ENCODE measurements at places on chromosomes 1 and 21.

GRCh38 chr1:159990005-159990404 is 36.0 kb upstream of the SLAMF9 start:
- no peak for DNase-seq

DNA sequence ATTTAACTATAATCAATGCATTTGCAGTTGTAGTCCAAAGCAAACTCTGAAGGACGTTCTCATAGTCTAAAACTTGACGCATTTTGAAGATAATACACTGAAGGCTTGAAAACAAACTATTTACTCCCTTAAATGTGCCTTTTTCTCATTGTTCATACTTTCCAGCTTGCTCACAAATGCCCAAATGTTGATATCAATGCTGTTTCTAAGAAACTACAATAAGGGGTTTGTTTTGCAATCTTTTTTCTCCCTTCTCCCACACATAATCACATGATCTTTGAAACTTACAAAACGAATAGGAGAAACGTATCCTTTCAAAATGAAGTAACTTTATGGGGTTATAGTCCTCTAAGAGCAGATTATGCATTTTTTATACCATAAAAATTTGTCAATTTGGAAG is 508.7 kb downstream of the DPYD start:
- DNase-seq = no peak

- DNase-seq = no peak
Measured at GRCh38 chr1:82299056-82299455, 498.3 kb downstream of the ADGRL2 start.

GRCh38 chr1:26771643-26772321 is 16.0 kb upstream of the PIGV start:
- DNase-seq = no peak

- DNase-seq = no peak
Measured at GRCh38 chr1:167270349-167271092, 49.8 kb downstream of the POU2F1 start.

GRCh38 chr1:186044079-186044685 is 310.0 kb downstream of the HMCN1 start:
- DNase-seq = no peak

- no peak for DNase-seq
Measured at GRCh38 chr1:88691540-88691939, 7.5 kb downstream of the PKN2 start.

DNA sequence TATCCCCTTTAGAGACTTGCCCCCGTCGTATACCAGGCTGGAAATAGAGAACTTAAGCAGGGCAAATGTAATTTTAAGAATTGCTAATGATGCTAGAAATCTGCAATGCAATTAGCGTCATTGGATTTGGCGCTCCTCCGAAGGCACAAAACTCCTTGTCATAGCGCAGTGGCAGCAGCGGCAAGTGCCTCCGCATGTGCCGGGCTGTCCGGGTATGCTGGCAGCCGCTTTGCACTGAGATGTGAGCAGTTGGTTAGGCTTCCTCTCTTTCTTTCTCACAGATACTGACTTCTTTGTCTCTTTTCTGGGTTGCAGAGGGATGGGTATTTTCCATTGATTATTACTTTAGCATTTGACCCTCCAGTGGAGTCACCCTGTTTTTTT is 193.4 kb upstream of the LMO4 start:
- DNase-seq = no peak

GRCh38 chr1:169886422-169886821 is 7.3 kb downstream of the SCYL3 start:
- no peak for DNase-seq

- DNase-seq = no peak
Measured at GRCh38 chr1:151802372-151802771, 2.8 kb downstream of the LINGO4 start.

DNA sequence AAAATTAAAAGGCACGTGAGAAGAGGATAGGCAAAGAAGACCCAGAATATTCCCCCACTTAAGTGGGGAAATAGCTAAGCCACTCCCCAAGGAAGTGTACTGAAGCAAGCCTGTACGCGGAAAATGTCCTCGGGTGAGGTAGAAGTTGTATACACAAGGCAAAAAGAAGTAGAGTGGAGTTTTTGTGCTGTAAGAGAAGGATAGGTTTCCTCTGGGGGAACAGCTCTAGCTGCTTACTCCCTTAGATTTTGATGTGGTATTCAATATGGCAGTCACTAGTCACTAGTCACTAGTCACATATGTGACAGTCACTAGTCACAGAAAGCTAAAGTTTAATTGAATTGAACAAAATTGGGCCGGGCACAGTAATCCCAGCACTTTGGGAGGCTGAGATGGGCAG is 7.6 kb downstream of the TXNIP start:
- DNase-seq = no peak

DNA sequence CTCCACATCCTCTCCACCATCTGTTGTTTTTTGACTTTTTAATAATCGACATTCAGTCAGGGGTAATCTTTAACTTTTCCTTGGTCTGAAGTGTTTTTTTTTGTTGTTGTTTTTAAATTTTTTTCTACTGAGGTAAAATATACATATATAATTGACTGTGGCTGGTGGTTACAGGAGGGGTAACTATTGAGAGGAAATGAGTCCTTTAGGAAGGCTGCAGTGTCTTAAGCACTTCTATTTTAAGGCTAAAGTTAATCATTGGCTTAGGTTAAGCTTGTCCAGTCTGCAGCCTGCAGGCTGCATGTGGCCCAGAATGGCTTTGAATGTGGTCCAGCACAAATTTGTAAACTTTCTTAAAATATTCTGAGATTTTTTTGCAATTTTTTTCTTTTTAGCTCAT is 172.5 kb downstream of the CTH start:
- DNase-seq = no peak

DNA sequence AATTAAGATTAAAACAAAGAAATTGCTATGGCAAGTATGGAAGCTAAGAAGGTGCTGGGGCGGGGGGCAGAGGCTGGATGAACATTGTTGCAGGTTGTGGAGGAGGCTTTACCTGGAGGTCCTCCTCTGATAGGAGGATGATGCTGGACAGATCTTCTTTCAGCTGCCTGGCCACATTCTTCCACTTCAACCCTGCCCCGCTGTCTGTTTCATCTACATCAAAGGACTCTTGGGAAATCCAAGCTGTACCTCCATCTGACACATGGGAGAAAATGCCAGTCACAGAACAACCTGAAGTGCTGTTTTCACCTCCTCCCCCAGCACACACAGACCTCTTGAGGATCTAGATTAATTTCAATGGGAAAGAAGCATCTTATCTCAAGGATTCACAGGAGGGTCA is 5.3 kb downstream of the DFFA start:
- no peak for DNase-seq

GRCh38 chr1:25800703-25801377 is 847 bp downstream of the SELENON start:
- no peak for DNase-seq

DNA sequence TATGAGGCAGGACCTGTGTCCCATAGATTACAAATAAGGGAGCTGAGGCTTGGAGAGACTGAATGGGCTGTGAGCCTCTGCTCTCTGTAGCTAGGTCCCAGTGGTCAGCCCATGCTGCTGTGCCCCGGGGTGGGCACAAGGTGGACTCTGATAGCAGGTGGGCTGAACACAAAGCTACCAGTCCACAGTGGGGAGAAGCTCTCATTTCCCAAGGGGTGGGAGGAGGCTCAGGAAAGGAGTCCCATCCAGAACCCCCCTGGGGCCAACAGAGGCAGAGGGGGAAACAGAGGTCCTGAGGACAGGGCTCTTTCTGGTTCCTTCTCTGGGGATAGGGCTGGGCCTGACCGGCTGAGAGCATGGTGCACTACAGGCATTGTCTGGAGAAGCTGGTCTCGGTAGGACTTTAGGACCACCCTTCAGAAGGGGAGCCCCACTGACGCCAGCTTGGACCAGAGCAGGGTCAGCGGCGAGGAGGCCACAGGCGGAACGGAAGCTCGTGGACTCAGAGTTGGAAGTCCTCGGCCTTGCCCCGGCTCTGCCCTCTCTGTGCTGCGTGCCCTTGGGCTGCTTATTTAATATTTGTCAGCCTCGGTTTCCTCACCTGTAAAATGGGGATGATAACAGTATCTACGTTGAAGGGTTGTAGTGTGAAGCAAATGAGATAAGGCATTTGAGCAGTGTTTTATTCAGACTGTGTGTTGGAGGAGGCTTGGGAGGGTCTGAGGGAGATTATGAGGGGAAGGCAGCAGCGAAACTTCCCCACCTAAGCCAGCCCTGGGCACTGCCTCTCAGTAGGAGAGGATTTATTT is 26.6 kb downstream of the SDE2 start:
- no peak for DNase-seq

- DNase-seq = no peak
Measured at GRCh38 chr1:4179914-4180735, 280.1 kb upstream of the C1orf174 start.

GRCh38 chr1:95049935-95050334 is 22.8 kb downstream of the ALG14 start:
- no peak for DNase-seq

DNA sequence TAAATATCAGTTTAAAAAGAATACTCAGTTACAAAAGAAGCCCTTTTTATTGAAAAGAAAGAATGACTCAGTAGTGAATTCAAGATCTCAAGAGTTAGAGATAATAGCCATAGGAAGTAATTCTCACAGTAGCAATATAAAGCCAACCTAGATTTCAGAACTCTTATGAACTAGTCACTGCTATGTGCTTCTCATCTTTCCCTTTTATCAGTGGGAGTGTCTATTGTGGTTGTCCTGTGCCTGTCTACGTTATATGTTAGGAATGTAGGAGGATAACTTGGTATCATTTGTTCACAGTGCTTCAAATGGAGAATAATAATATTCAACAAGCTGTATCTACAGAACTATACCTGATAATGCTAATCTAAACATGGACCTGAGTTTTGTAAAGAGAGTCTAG is 73.1 kb upstream of the RGS21 start:
- no peak for DNase-seq

- DNase-seq = no peak
Measured at GRCh38 chr1:240619906-240620621, 8.1 kb upstream of the GREM2 start.

DNA sequence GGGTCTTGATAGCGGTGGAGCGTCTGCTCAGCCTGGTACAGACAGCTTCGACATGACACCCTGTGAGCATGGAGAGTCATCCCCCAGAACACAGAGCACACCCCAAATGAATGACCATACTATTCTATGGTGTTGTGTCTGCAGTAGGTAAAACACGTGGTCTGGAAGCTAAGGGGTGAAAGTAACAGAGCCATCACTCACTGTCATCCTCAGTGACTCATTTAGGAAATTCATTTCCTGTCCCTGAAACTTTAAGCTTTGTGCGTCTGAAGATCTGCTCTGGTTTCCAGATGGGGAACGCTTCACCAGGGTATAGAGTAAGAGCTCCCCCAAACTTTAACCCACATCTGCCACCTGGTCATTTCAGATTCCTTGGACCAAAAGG is 94.8 kb upstream of the DISP3 start:
- DNase-seq = peak; percentile 13

DNA sequence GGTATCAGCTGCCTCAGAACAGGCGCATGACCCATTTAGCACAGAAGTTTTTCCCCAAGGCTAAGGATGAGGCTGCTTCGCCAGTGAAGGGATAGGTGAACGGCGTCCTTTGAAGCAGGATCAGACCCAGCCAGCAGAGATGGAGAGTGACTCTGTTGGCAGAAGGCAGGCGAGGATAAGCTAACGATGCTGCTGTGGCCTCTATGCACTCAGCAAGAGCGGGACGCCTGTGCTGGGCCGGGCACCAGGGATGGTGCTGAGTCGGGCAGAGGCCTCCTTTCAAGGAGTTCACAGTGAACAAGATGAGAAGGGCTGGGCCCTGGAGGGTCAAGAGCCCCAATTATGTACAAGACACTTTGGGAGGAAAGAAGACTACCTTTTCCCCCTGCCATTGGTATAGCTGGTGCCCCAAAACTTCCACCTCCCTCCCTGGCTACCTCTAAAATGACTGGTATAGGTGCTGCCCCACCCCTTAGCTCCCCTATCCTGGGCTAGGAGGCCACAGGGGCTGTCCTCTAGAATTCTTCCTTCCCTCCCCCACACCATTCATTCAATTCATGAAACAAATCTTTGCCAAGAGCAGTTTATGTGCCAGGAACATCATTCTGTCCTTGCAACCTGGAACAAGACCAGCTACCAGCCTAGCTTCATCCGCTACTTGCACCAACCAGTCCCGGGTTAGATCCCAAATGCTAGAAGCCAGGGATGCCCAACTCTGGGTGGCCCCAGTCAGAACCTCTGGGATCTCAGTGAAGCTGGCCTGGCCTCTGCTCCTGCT is 7.5 kb downstream of the XKR8 start:
- DNase-seq = no peak

DNA sequence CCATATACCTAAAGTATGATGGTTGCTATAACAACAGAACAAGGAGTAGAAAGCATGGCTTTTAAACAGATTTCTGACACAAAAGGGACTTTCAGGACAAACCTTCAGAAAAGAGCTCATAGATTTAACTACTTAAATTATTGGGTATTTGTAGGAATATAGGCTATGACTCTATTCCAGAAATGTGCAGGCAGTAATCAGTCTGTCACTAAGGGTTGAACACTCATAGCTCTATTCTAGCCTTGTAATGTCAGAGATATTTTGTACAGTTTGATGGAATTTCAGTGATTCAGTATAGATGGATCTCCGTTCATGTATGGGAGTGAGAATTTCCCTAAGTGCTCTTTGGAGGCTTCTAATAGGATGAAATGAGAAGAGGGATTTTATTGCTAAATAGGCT is 82.8 kb downstream of the EXTL2 start:
- DNase-seq = no peak

- no peak for DNase-seq
Measured at GRCh38 chr1:118963456-118964430, 24.4 kb downstream of the TBX15 start.

GRCh38 chr1:228459091-228459993 is 27.8 kb upstream of the RNF187 start:
- DNase-seq = peak; percentile 69

GRCh38 chr1:173330149-173330951 is 123.2 kb upstream of the TNFSF4 start:
- DNase-seq = no peak

DNA sequence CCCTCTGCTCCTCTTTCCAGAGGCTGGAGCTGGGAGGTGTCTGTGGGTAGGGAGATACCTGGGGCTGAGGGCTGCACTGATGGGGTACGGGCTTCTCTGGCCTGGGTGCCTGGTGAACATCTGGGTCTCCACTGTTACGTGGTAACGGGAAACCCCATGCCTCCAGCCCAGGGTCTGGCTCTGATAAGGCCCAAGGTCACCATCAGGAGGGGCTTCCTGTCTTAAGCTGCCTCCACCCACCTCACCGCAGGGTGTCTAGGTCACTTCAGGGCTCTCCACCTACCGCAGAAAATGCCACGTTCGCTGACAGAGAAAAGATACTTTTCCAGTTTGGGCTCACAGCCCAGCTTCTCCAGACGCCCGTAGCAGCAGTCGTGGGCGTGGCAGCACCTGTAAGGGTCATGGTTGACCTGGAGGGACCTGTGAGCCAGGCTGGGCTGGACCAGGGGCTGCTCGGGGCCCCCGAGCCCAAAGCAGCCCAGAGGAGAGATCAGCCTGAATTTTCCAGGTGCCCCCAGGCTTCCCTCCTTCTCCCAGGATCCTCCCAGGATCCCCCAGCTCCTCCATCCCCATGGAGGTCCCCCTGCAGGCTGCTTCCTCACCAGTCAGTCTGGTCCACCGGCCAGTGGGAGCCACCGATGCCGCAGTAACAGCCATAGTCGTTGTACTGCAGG is 1.3 kb downstream of the PLA2G2E start:
- DNase-seq = no peak

GRCh38 chr1:82511441-82511840 is 710.7 kb downstream of the ADGRL2 start:
- DNase-seq = no peak

- DNase-seq = no peak
Measured at GRCh38 chr21:46608672-46609111, 3.8 kb upstream of the S100B start.
